SK-N-SH treated with all-trans-retinoic acid at 6 μM for 48 hours (cell line): ENCODE measurements at places on chromosomes 5 and 9.
A peak's percentile ranks its signal among the peaks of the same experiment; 100 is the strongest.

DNA sequence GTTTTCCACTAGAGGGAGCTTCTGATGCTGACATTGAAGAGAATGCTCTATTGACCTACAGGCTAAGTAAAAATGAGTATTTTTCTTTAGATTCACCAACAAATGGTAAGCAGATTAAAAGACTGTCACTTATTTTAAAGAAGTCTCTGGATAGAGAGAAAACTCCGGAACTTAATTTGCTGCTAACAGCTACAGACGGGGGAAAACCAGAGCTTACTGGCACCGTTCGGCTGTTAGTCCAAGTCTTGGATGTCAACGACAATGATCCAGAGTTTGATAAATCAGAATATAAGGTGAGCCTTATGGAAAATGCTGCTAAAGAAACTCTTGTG, 764 bp downstream of the PCDHA11 start:
- ATAC-seq = no peak

- no peak for ATAC-seq
These were observed 58.3 kb downstream of the JAK2 start for GRCh38 chr9:5043381-5043780.

GRCh38 chr5:179475208-179475751, 75.1 kb upstream of the RUFY1 start:
- ATAC-seq = no peak

- ATAC-seq = no peak
These were observed 1.9 kb upstream of the ZNF79 start for GRCh38 chr9:127422133-127422782.

DNA sequence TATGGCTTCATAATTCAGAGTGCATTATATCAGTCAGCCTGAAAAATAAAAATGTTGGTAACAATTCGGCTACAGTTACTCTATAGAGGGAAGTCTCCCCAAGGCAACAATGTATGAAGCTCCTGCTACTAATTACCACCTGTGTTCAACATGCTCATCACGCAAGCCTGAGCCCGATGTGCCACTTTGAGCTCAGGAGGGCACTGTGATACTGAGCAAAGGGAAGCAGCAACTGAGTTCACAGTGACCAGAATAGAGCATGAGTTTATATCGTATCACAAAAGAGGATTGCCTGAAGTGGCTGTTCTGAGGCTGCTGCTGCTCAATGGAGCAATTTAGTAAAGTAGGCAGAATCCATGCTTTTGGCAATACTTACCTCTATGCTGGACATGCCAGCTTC, 202.0 kb upstream of the HAPLN1 start:
- ATAC-seq = no peak

DNA sequence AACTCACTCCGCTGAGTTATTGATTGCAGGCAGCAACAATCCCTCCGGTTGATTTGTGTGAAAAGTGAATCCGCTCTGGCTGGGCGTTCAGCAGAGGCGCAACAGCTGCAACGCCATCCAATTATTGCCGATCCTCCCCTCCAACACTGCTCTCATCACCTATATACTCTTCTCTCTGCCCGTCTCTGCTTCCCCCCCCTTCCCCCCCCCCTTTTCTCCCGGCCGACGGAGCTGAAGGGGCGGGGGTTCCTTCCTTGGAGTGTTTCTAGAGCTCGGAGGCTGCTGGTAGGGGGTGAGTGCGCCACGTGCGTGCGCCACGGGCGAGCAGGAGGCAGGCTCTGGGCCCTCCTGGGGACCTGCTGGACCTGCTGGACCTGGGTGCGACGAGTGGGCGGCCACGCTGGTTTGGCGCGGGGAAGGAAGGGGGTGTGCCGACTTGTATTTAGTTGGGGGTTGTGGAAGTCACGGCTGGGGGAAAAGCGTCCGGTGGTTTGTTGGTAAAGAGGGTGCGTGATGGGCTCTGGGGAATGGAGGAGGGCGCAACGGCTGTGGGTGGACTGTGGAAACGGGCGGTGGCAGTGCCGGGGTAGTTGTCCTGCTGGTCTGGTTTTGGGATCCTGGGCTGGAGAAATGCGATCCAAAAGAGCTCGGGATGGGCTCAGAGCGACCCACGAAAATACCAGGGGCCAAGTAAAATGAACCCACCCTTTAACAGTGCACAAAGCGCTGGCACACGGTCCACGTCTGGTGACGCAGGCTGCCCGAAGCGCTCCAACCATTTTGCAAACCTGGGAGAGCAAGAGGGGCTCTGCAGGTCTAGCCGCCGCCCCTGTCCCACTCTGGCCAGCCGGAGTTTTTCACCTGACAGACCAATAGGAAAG, 6.4 kb upstream of the MEF2C start:
- ATAC-seq = peak; percentile 80

DNA sequence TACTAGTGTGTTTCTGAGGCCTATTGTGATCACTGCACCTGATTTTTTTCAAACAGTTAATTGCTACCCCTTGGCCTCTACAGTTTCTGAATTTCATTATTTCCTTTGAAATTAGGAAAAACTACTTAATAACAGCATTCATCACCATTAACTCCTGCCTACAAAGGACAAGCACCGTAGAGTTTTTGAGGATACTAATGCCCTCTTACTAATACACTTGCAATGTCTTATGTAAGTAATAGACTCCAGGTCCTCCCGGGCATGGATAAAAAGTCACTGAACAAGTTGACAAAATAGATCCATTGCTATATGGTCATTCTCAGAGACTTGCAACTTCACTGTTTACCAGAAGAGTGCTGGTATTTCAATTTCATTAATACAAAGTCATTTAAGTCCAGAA, 1172.5 kb downstream of the CDH12 start:
- ATAC-seq = no peak

DNA sequence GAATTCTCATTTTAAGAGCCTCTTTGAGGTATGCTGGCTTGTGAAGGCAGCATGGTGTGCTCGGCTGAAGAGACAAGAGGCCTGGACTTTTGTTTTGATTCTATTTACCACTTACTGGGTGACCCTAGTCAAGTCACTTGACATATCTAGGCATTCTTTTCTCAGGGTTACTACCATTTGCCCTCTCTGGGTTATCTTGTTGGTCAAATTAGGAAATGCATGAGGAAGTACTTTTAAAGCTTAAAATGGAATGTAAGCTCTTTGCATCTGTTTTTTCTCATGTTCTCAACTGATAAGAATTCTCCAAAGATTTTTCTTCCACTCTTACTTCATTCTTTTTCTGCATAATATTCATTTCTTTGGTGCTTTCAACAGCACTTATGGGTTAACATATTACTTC, 173.1 kb downstream of the PLK2 start:
- ATAC-seq = no peak

DNA sequence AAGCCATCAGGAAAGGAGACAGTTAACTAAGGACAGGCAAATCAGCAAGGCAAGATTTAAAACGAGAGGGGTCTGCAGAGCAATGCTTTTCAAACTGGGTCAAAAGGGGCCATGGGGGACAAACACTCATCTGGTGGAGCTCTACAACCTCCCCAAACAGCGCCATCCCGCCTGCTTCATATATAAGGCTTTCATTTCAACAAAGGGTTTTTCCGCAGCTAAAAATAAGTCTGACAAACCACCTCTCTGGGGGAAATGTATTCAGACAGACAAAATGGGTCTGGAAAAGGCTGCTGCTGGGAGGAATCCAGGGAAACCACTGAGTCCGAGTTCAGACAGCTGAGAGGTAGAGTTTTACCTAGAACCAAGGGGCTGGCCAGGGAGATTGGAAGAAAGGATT, 8.3 kb upstream of the SEPTIN8 start:
- no peak for ATAC-seq

DNA sequence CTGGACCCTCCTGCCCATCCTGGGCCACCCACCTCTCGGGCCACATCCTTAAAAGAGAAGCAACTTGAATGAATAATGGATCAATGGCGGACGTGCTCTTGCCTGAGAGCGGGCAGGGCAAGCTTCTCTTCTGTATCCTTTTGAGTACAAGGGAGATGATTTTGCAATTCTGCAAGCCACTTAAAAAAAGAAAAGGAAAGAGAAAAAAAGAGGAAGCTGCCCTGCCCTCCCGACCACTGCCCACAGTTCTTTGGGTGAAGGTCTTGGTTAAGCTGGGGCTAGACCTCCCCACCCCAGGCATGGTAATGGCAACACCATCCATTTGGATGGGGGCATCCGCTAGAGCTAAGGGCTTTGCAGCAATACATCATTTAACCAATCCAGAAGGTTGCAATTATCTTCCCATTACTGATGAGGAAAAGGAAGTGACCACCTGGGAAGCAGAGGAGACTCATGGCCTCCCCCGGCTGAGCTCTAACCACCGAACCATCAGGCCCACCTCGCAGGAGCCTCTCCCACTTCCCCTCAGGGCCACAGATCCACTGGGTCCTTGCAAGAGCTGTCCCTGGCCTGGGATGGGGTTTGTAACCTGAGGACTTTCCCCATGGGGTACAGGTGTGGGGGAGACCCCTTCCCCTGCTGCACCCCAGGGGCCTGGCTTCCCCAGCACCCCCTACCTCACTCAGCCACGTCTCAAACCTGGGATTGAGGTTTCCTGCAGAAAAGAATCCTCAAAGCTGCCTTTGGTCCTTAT, 27.8 kb upstream of the LAMC3 start:
- no peak for ATAC-seq

- no peak for ATAC-seq
These were observed 71.4 kb downstream of the SERINC5 start for GRCh38 chr5:80184235-80185023.

DNA sequence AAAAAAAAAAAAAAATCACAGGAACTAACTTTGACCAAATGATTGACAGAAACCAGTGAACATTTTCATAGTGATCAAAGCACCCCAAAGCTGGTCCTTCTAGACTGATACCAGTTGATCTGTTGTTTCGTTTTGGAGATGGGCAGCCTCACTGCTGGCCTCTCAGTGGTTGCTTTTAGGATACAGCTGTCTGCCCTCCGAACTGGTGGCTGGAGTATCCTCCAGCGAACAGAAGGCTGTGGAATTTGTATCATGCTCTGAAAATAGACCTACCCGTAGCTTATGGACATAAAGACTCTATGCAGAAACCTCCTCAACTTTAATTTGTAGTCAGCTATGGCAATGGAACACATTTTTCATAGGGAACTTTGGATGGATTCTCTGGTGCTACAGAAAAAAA, 49.0 kb downstream of the DCP2 start:
- no peak for ATAC-seq

GRCh38 chr5:32522429-32523143, 62.8 kb upstream of the SUB1 start:
- peak; percentile 91 for ATAC-seq

- no peak for ATAC-seq
These were observed 241.5 kb downstream of the PDZD2 start for GRCh38 chr5:31880449-31880848.

DNA sequence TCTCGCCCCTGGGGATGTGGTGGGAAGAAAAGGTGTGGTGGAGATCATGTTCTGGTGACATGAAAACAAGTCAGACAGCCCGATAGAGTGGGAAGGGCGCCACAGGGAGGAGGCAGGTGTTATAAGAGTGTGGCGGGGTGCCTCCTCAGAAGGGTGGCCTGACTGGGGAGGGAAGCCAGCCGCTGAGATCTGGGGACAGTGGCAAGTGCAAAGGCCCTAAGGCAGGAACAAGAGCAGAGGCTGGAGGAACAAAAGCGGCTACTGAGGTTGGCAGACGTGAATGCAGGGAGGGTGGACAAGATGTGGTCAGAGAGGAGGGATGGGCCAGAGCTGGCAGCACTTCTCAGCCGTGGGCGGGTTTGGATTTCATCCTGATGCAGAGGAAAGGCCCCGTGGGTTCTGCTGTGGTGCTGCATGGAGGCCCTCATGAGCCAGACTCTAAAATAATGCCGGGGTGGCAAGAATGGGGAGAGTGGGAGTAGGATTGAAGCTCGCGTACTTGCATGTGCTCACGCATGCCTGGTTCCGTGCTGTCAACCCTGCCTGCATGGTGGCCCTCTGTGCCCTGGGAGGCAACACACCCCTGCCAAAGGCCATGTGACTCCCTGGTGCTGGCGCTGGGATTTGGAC, 89.2 kb downstream of the MVB12B start:
- ATAC-seq = no peak

DNA sequence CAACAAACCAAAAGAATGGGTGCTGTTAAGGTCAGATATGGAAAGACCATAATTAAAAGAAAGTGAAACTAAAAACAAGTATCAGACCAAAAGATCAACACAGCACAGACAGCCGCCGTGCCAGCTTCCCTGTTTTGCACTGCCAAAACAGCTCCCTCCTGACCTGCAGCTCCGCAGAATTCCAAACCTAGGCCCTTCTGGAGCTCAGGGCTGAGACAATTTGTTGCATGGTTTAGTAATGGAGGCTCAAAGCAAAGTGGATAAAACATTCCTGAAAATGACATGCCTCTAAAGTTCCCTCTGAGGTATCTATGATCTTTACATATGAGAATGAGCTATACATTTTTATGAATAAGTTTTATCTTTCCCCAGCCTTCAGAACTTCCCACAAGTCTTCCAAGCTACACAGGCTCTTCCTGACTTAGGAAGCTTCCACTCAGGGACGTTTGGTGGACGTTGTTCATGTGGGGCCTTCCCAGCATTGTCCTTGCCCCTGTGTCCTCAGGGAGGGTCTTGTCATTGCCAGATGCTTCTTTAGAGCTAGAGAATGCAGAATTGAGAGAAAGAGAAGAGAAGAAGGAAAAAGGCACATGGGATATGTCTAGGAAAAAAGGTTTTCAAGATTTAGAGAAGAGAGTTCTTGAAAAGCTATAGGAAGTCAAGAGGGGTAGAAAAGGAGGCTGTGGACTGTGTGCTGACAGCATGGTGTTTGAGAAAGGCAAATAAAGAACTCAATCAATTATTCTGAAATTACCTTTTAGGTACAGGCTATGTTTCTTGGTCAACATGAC, 28.4 kb upstream of the SSBP2 start:
- peak; percentile 84 for ATAC-seq

DNA sequence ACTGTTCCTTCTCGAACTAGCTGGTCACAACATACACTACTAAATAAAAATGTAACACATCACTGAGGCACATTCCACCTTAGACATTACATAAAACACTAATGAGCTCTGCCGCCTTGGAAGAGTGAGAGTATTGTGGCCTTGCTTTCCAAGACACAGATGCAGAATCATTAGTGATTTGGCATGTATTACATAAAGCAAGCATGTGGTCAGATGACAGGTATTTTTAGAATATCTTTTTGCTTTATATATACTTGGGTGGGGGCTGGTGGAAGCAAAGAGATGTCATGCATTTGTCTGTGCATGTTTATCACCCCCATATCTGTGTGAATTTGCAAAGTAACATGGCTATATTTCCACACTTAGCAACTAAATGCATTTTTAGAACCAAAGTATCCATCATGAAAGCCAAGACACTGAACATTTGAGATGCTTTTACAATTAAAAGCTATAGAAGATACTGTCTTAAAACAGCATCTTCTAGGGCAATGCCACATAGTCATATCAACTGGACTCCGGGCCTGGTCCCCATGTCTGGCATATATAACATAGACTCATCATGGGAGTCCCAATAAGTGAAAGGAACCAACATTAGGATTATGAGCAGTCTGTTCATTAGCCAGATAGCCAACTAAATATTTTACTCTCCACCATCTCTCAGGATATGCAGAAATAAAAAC, 213.5 kb downstream of the MEF2C start:
- no peak for ATAC-seq

GRCh38 chr5:149581931-149582768, 852 bp downstream of the ARHGEF37 start:
- ATAC-seq = peak; percentile 21

- ATAC-seq = no peak
These were observed 589.7 kb downstream of the ANXA1 start for GRCh38 chr9:73741316-73741715.
